Activated T-cell treated with anti-CD3 and anti-CD28 coated beads for 48 hours (primary cell): ENCODE measurements at places on chromosomes 5 and 9.

- DNase-seq, result no peak
Measured at GRCh38 chr5:98769959-98770208, 3.6 kb upstream of the RGMB start.

- no peak for DNase-seq
Measured at GRCh38 chr5:37495210-37495609, 116.1 kb downstream of the WDR70 start.

DNA sequence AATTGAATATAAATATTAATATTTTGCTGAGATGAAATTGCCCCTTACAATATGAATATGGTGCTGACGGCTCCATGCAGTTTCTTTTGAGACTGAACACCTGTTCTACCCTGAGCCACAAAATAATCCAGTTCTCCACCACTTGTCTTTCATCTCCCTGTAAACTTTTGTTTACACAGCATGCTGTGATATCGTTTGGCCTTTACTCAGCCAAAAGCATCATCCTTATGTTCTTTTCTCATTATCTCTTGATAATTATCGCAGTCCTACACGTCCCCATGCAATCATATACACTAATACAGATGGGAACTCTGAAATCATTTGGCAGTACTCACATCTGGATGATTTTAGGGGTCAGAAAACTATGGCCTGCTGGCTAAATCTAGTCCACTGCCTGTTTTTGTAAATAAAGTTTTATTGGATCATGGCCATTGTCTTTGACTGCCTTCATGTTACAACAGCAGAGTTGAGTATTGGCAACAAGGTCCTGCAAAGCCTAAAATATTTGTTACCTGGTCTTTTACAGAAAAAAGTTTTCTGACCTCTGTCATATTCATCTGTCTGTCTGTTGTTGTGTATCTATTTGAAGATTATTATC is 53.3 kb downstream of the AOPEP start:
- DNase-seq, result no peak

DNA sequence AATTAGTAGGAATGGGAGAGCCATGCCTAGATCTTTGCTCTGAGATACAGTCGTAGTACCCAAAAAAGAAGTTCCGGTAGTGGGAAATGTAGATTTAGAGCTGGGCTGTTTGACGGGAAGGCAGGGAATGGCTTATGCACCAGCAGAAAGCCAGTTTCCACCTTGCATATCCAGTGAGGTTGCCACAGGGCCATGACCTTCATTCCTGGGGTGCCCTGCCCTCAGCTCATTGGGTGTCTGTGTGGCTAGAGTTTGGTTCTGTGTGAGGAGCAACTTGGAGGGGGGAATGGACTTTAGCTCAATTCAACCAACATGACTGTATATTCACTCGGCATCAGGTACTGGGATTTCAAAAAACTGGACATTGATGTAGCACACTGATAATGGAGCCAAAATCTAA is 300.1 kb downstream of the MLLT3 start:
- DNase-seq, result no peak

DNA sequence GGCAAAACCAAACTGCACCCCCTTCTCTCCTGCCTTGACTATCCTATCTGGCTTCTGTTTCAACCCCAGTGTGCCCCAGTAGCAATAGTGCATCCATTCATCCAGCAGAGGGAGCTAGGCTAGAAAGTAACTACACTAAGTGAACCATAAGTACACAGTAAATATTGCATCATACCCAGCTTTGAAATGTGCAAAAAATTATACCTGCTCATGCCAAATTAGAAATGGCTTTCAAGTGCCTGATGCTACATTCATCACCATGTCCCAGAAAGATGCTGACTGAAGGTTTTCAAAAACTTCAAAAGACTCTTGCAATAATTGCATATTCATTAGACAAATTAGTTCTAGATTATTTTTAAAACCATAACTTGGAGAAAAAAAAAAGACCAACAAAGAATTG is 153.5 kb downstream of the PRELID2 start:
- DNase-seq, result no peak

- DNase-seq, result no peak
Measured at GRCh38 chr5:165829504-165829903, 2324.1 kb downstream of the MAT2B start.

- no peak for DNase-seq
Measured at GRCh38 chr9:126160067-126160853, 166.4 kb upstream of the MVB12B start.

DNA sequence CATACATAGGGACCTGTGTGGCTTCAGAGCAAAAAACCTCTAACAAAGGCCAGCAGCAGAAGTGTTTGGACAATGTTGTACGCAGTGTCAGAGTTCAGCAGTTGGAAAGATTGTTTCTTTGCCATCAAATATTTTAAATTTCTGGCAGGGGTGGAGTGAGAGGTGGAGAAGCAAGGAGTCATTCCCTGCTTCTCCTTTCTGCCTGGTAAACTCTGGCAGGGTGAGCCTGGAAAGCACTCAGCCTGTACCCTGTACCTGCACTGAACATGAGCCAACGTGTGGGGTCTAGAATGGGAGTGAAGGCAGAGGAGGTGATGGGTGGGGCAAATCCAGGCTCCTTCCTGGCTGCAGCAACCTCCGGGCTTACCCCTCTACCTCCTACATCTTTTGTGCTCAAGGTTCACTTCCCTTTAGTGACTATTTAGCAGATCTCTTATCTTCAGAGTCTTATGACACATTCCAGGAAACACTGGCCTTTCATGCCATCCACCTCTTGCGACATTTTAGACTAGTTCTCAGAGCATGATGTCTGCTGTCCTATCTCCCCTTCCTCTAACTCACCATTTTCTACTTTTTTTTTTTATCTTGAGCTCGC is 445.0 kb upstream of the PIK3R1 start:
- no peak for DNase-seq

- DNase-seq, result no peak
Measured at GRCh38 chr5:167096816-167097215, 1194.6 kb upstream of the WWC1 start.

- no peak for DNase-seq
Measured at GRCh38 chr5:163033656-163034055, 403.7 kb upstream of the CCNG1 start.

DNA sequence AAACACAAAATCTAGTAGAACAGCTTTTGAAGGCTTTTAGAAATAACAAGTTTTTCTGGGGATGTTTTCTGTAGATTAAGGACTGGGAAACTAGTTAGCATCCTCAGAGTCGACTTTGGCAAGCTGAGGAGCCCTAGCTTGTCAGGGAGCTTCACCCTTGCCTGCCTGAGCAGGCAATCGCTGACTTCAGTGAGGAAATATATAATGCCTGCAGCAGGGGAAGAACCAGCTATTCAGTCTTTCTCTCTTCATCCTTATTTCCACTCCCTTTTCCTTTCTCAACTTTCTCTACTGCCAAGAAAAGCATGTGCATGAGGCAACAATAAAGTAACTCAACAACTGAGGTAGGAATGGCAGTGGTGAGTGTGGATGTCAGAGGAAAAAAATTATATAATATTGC is 54.7 kb downstream of the PLK2 start:
- DNase-seq, result no peak

GRCh38 chr5:155017610-155018009 is 4.1 kb downstream of the KIF4B start:
- no peak for DNase-seq

DNA sequence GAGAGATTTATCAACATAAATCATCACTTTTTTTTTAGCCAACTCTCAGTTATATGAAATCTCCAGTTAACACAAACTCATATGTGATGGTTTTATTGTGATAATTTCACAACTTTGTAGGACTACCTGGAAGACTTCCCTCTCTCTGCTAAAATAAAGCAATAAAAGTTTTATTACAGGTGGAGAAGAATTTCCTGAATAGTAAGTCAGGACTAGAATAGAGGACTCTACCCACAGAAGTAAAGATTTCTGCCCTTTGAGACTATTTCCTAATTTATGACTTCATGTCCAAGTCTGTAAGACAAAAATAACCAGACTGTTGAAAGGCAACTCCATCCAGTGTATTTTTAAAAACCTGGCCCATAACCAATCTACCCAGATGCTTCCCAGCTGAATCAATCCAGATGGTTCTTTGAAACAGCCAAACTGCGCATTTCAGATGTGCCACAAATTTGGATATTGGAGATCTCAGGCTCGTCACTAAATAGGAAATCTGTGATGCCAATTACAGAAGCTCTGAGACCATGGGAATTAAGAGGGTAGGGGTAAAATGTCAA is 234.0 kb upstream of the NMUR2 start:
- DNase-seq, result no peak

GRCh38 chr5:143051244-143052058 is 281.3 kb downstream of the ARHGAP26 start:
- DNase-seq, result no peak

GRCh38 chr9:79408617-79409016 is 163.1 kb upstream of the TLE4 start:
- no peak for DNase-seq

- DNase-seq, result no peak
Measured at GRCh38 chr5:174284873-174285272, 239.4 kb downstream of the NSG2 start.

DNA sequence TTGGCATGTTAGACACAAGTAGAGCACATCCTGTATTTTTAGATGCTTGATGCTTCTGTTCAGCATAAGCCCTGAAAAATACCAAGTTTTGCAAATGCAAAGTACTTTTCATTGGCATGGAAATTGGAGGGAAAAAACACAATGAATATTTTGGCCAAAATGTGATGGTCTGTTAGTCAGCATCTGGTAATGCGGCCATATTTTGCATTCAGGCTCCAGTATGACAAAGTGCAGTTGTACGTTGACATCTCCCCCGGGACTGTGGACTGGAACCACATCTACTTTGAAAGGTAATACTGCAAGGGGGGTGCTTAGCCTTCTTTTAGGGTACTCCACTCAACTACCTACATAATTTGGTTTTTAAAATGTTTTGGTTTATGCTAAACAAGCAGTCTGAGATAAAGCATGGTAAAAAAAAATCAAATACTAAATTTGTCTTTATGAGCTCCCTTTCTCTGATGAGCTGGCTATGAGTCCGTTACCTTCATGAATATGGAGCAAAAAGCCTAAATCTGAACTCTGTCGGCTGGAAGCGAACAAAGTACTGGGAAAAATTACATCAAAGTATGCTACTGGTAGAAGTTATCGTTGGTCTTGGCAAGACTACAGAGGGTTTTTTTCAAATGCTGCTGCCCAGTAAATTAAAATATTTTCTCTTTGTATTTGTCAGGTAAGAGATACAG is 297.0 kb downstream of the ARHGEF28 start:
- no peak for DNase-seq

- DNase-seq, result no peak
Measured at GRCh38 chr5:126471875-126472537, 48.8 kb downstream of the GRAMD2B start.

- DNase-seq, result no peak
Measured at GRCh38 chr5:142966121-142966420, 195.9 kb downstream of the ARHGAP26 start.

- no peak for DNase-seq
Measured at GRCh38 chr5:79318935-79319614, 83.1 kb downstream of the JMY start.

GRCh38 chr9:133944746-133945135 is 47.4 kb downstream of the VAV2 start:
- DNase-seq, result no peak

DNA sequence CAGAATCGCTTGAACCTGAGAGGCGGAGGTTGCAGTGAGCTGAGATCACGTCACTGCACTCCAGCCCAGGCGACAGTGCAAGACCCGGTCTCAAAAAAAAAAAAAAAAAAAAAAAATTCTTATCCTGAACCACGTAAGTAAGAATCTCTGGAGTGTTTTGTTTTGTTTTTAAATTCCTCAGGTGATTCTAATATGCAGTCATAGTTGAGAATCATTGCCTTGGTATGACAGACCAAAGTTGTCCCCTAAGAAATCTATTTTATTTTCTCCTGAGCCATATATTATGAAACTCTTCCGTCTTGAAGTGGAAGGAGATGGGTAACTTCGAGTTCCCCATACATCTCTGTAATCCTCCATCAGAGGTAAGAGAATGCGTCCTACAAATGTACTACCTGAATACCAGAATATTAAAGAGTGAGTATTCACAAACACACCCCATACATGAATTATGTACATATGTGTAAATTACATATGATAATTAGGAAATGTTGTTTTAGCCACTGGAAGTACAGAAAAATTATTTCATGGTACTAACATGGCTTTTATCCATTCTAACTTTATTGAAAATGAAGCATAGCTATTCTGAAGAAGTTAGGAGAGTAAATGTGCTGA is 26.7 kb upstream of the SVEP1 start:
- no peak for DNase-seq

- DNase-seq, result no peak
Measured at GRCh38 chr5:87954121-87954520, 314.5 kb downstream of the TMEM161B start.

- no peak for DNase-seq
Measured at GRCh38 chr5:64509828-64510227, 4.0 kb downstream of the RGS7BP start.

GRCh38 chr5:74575741-74576538 is 64.6 kb downstream of the ENC1 start:
- DNase-seq, result no peak

DNA sequence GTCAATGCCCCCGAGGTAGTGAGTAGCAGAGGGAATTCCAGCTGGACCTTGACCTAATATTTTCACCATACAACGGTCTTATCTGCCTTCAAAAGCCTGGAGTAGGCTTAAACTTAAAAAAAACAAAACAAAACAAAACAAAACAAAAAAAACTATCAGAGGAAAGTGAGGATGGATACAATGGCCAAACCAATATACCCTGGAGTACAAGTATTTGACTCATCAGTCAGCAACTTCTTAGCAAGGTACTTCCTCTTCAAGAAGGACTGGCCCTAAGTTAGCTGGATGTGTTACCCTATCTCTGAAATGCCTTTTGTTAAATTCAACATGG is 160.6 kb upstream of the GNA14 start:
- no peak for DNase-seq

DNA sequence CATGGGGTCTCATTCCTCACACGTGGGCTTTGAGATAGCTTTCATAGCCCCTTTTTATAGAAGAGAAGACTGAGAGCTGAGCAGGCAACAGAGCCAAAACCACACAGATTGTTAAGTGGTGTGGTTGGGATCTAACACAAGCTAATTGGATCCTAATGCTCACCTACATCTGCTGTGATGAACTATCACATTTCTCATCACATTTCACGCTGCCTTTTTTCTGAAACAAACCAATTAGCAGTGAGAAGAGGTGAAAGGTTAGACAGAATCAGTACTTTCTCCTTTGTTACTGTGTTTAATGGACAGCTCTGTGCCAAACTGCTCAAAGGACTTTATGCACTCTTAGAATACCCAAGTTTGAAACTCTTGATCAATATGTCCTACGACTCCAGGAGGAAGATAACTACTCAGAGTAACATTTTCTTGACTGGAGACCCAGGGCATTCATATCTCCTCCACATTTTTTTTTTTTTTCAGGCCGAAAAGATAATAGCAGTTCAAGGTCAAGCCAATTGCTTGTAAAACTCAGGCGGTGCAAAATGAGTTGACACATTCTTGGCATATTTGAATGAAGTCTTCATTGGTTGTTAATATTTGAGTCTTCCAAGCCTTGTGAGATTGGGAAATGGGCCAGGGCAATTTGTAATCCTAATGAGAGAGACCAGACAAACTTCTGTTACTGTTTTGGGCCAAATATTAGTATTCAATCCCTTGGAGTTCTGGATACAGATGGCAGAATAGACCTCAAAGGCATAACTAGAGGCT is 138.4 kb downstream of the KCTD16 start:
- no peak for DNase-seq

GRCh38 chr9:104092875-104093600 is 1.1 kb upstream of the SMC2 start:
- DNase-seq, result no peak
